ENCODE measurements at places on chromosomes 7 and 10. TPM values are rescaled to one million over a fixed set of nuclear protein-coding genes. Genes with fewer than 3 reads are reported as not detected.

DNA sequence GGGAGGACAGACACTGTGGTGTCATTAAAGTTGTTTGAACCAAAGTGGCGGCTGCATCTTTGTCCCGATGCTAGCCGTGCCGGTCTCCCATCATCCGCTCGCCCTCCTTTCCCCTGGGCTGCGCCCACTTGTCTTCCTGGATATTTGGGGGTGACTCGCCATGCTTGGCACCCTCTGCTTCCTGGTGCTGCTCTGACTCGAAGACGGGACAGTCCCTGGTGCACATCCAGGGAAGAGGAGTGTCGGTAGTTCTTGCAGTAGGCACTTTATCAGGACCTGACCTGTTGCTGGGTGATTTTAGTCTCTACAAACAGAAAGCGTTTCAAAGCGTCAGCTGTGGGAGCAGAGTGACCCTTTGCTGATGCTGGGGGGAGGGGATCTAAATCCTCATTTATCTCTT lies 68.3 kb upstream of the DNAJB6 start:
- DNase-seq = no peak

GRCh38 chr7:80450621-80451308 lies 61.1 kb downstream of the GNAT3 start:
- DNase-seq = peak; percentile 76

DNA sequence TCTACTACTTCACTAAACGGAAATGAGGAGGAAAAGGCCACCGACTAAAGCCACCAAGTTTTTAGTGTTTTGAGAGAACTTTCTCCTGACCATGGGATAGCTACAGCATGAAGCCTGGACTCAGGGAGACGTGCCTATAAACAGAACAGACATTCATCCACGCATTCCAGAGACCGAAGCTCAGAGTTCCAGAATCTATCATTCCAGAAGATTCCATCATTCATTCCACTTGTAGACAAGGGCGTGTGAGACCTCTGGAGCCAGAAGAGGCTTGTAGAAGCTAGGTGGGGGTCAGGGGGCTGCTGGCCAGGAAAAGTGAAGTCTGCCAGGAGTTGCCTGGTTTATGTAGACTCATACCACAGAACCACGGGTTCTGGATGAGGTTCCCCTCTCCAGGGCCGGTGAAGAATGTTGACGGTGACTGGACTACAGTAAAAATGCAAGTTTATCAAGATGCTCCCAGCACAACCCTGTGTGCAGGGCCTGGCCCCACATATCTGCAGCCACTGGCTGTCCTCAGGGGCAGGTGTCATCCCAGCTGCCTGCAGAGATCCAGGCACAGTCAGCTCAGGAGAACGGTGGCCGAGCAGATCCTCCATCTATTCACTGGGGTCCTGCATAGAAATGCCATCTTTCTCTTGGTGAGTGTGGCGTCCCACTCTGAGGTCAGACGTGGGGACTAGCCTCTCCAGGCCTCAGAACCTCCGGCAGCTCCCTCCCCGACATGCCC lies 215.7 kb downstream of the USP6NL start:
- DNase-seq = no peak

- no peak for DNase-seq
Observed at GRCh38 chr10:109941236-109941862, 18.0 kb upstream of the XPNPEP1 start.

- no peak for DNase-seq
Observed at GRCh38 chr10:14843327-14843988, 5.4 kb downstream of the HSPA14 start.

FANK1 gene
- total RNA-seq = 2.6 TPM

GRCh38 chr10:35000936-35001335 lies 89.2 kb downstream of the CUL2 start:
- DNase-seq = peak; percentile 70

DNA sequence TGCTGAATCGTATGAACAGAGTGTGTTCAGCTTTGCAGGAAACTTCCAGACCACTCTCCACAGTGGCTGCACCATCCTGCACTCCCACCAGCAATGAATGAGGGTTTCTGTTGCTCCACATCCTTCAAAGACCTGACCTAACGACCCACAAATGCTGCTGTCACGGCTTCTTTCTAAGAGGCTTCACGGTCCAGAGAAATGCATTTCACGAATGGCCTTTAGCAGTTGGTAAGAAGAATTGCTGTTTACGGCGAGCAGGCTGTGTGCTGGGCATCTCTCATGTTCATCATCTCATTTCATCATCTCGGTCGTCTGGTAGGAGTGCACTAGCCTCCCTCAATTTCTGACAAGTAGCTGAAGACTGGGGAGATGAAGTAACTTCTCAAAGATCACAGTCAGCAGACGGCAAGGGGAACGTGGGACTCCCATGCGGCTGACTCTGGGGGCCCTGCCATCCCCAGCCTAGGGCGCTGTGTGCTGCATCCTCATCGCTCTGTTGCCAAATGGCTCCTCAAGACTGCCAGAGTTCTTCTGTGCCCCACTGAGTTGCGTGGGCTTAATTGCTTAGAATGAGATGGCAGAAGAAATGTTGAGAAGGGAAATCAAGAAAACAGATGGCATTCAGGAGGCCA lies 72.9 kb downstream of the ADARB2 start:
- DNase-seq = no peak

- DNase-seq = no peak
Observed at GRCh38 chr7:43692582-43693373, 36.5 kb downstream of the COA1 start.

CARD11 gene
- not detected for total RNA-seq

ODAD2 gene
- 1.5 TPM for total RNA-seq

DNA sequence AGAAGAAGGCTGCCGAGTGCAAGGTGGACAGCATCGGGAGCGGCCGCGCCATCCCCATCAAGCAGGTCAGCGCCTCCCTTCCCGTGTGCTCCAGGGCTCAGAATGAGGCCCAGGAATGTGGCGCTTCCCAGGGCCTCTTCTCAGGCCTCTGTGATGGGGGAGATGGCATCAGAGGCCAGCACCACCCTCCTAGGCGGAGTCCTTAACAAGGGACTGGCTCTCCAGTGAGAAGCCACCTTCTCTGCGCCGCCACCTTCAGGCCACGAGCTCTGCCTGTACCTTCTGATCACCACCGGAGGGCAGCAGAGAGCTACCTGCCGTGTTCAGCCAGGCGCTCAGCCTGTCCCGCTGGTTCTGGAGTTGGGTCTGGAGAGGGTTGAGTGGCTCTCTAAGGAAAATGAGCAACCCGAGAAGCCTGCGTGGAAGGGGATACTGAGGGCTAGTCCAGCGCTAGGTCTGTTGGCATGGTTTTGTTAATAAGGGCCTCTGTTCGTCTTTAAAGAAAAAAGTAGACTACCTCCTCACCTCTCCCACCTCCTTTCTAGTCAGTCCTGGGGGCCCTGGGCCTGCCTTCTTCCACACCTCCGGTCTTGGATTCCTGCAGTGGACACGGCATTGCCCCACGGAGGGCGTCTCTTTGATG lies 37.7 kb downstream of the AGAP3 start:
- peak; percentile 79 for DNase-seq

DNA sequence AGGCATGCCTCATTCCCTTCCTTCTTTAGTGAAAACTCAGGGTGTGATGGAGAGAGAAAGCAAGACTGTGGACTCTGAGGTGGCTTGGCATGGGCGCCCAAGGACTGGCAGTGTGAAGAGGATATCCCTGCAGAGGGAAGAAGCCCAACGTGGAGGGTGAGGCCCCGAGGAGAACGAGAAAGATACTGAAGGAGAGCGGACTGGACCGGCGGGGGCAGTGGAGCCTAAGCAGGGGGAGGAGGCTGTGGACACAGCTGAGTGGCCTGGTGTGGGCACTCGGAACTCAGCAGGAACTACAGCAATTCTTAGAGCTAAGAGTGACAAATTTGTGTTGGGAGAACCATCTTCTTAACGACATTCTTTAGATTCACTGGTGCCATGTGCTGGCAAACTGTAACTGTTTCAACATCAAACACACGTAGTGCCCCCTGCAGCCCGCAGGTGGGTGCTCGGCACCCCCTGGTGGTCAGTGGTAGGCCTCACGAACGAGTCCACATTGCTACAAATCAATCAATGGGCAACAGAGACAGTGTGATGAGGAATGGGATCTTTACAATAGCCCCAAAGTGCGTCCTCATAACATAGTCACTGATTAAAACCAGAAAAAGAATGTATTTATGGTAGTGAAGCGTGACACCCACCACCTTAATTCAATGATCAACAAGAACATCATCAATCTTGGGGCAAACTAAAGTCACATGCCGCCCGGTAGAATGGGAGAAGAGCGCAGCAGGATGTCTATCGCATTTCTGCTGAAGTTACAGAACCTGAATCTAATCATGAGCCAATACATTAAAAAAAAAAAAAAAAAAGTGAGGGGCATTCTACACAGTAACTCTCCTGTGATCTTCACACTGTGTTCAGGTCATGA lies 2.0 kb upstream of the SFTPA1 start:
- peak; percentile 3 for DNase-seq

- no peak for DNase-seq
Observed at GRCh38 chr7:108078211-108078673, 51.9 kb downstream of the LAMB4 start.

DNA sequence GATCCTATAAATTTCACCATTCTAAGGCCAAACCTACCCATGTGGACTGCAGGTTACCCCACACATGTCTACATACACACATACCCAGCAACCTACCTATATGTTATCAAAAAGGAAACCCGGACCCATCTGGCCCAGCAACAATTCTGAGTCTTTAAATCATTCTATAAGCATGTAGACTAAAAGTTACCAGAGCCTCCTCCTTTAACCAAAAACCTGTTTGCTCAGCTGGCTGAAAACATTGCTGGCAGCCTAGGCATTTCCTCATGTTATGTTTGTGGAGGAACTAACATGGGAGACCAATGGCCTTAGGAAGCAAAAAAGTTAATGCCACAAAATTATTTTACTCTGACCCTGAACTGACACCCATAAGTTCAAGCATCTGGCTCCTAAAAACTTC lies 5.3 kb upstream of the ADCK2 start:
- DNase-seq = no peak

GRCh38 chr7:80681272-80681885 lies 42.9 kb downstream of the CD36 start:
- DNase-seq = peak; percentile 59

GRCh38 chr7:15494711-15495110 lies 67.1 kb downstream of the AGMO start:
- DNase-seq = no peak

DNA sequence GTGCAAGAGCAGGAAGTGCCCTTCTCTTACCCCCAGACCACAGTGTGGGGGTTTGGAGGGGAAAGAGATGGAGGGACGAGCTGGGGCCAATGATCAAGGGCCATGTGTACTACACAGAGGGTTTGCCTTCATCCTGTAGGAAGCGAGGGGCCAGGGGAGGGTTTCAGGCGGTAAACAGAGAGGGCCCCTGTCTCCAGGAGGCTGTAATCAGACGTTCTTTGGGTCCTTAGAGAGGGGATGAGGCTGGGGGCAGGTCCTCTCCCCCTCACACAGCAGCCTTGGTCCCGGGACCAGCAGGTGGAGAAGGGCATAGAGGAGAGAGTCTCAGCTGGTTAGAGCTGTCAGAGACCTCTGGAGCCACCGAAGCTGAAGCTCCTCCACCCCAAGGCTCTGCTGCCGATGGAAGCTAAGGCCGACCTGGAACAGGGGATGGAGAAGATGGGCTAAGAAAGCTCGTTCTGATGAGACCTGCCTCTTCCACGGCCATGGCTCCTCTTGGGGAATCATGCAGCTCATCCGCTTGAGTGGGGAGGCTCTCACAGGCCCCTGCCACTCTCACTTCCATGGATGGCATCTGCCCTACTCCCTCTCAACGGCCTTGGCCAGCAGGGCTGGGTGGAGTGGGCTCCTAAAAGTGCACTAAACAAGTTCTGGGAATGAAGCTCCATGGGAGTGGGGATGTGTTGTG lies 3.5 kb downstream of the LOXL4 start:
- no peak for DNase-seq

CALCR gene
- total RNA-seq = not detected

WEE2 gene
- total RNA-seq = not detected

- DNase-seq = no peak
Observed at GRCh38 chr7:135151533-135151932, 3.7 kb downstream of the TMEM140 start.

Measured in fibroblast of lung (primary cell).